MV-4-11 (cell line): ENCODE measurements at places on chromosomes 6 and 20.

- DNase-seq, result no peak
Observed at GRCh38 chr6:104728448-104728847, 131.3 kb downstream of the HACE1 start.

DNA sequence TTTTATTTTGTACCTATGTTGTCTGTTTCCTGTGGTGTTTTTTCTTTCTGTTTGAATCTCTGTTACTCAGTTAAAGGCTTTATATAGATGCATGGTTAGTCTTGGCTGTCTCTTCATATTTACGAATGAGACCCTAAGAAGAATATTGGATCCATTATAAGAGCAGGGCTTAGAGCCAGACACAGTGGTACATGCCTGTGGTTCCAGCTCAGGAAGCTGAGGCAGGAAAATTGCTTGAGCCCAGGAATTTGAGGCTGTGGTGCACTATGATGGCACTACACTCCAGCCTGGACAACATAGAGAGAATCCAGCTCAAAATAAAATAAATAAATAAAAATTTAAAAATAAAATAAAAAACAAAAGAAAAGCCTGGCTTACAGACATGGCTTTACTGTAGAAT, 211.1 kb downstream of the SOD2 start:
- DNase-seq, result no peak

- DNase-seq, result no peak
Observed at GRCh38 chr6:26029570-26029856, 57.7 kb upstream of the HFE start.

- DNase-seq, result peak; percentile 27
Observed at GRCh38 chr20:32333988-32334885, 23.9 kb upstream of the ASXL1 start.

- no peak for DNase-seq
Observed at GRCh38 chr6:44641344-44642031, 254.0 kb downstream of the CDC5L start.

GRCh38 chr6:37399131-37399530, 33.9 kb upstream of the CMTR1 start:
- DNase-seq, result no peak

GRCh38 chr6:138970159-138970558, 17.9 kb downstream of the REPS1 start:
- DNase-seq, result peak; percentile 25

- DNase-seq, result peak; percentile 95
Observed at GRCh38 chr20:15310361-15310760, 972.9 kb upstream of the FLRT3 start.

DNA sequence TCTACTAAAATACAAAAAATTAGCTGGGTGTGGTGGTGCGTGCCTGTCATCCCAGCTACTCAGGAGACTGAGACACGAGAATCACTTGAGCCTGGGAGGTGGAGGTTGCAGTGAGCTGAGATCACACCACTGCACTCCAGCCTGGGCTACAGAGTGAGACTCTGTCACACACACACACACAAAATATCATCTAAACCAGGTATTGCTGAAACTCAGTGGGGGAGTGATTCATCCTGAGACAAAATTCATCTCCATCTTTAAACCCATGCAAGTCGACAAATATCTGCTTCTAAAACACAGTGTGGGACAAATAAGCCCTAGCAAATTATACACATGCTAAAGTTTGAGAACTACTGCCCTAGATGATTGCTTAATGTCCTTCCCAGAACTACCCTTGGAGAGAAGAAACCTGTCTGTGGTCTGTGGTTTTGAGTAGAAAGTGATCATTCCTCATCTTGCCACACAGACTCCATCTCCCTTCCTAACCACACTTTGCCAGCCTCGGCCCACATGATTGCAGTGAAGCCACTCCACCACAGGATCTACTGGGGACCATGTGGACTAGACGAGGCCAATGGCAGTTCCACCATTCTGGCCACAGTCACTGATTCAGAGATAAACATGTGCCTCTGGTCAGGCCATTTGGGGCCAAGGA, 130.3 kb downstream of the OPRM1 start:
- DNase-seq, result peak; percentile 99

GRCh38 chr6:112286010-112286409, 31.6 kb upstream of the LAMA4 start:
- DNase-seq, result no peak

GRCh38 chr6:143936778-143937667, 71.0 kb downstream of the PLAGL1 start:
- peak; percentile 57 for DNase-seq

DNA sequence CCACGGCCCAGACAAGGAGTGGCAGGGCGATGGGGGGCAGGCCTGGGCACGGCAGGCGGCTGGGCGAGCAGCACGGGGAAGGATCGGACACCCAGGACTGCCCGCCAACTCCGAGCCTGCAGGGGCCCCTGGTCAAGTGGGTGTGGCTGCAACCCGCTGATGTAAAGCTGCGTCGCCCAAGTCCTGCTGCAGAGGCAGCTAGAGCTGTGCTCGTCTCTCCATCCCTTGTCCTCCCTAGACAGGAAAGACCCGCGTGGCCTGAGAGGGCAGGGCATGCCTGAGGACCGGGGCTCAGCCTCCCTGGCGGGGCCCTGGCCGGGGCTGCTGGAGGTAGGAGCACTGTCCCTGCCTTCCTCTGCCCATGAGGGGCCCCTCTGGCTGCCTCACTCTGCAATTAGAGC, 281.2 kb downstream of the CDH4 start:
- DNase-seq, result no peak

DNA sequence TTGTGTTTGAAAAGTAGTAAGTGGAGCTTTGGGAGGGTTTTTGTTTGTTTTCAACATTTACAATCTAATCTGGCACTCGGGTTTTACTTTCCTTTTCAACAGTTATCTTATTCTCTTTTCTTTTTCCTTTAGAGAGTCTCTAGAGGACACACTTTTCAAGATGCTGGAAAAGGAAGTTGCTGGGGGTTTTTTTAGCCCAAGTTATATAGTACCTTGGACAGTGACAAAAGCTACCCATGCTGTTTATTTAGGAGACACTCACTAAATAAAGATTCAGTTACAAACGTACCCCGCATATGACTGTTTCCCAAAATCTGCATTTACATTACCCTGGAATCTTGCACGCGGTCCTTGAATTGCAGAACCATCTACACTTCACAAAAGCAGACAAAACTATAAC, 78.8 kb downstream of the MAP7 start:
- no peak for DNase-seq

GRCh38 chr6:26455357-26455970, 2.3 kb upstream of the BTN2A1 start:
- DNase-seq, result no peak

DNA sequence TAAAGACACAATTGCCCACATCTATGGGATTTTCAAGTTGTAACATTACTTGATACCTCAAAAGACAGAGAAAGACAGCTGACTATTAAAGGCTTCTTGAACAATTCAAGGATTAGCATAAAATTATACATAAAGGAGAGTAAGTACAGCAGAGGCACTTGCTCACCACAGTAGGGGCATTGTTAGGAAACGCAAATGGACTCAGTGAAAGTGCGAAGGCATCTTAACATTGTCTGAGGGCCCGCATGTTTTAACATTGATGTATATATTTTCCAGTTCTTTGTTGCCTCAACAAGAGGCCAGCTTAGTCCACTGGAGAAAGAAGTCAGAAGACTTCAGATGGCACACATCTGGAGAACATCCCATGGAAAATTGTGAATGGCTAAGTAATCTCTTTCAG, 115.4 kb downstream of the SIM1 start:
- DNase-seq, result no peak
